ENCODE measurements at places on chromosomes 6 and 20. TPM values are rescaled to one million over a fixed set of nuclear protein-coding genes. Genes with fewer than 3 reads are reported as not detected.
A peak's percentile ranks its signal among the peaks of the same experiment; 100 is the strongest.

DNA sequence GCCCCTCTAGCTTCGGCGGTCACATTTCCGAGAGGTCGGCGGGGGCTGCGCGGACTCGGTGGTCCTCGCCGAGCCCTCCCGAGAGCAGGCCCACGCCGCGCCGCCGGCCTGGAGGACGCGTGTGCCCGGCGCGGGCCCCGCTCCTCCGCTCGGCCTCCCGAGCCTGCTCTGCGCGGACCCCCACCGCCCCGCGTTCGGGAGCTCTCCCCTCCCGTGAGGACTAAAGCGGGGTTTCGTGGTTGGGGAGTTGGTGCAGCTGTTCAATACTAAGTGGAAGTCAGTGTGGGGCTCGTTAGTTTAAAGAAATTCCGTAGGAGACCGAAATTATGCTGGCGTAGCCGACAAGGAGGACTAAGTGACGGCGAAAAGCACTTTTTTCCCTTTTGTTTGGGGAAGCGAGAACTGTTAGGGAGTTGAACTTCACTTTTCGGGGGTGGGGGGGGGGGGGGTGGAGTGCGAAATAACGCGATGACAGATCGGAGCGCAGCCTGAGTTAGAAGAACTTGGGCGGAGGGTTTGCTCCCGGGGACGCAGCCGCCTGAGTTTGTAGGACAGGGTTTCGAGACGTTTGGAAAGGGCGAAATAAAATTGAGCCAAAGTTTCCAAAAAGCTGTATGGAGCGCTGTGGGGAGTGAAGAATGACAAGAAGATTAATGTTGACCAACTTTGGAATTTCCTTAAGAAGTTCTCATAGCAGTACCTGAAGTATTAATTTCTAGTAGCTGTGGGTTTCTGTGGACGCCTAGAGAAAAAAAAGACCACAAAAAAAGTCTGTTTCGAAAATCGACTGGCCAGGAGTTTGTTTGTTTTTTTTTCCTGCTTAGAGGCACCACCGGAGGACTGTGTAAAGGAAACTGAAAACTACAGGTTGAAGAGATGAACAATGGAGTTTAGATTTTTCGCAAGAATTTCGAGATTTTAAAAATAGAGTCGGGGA lies 1.4 kb downstream of the QKI start:
- DNase-seq, result peak; percentile 64

- DNase-seq, result no peak
These were observed 204.5 kb downstream of the PREX1 start for GRCh38 chr20:48623176-48623905.

DNA sequence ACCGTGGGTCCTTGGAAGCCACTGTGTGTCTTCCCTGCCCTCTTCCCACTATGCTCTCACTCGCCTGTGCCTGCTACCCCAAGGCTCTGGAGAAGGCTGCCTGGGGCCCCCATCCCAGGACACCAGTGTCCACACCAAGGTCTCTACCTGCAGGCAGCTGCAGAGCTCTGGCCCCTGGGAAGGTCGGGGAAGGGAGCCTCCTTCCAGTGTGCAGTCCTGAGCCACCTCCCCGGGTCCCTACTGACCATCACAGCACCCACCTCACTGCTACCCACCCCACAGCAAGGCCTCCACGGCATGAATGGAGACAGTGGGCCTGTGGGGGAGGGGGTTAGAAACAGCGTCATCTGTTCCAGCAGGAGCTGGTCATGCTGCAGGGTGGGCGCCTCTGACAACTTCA lies 35.6 kb downstream of the RBM38 start:
- no peak for DNase-seq

DNA sequence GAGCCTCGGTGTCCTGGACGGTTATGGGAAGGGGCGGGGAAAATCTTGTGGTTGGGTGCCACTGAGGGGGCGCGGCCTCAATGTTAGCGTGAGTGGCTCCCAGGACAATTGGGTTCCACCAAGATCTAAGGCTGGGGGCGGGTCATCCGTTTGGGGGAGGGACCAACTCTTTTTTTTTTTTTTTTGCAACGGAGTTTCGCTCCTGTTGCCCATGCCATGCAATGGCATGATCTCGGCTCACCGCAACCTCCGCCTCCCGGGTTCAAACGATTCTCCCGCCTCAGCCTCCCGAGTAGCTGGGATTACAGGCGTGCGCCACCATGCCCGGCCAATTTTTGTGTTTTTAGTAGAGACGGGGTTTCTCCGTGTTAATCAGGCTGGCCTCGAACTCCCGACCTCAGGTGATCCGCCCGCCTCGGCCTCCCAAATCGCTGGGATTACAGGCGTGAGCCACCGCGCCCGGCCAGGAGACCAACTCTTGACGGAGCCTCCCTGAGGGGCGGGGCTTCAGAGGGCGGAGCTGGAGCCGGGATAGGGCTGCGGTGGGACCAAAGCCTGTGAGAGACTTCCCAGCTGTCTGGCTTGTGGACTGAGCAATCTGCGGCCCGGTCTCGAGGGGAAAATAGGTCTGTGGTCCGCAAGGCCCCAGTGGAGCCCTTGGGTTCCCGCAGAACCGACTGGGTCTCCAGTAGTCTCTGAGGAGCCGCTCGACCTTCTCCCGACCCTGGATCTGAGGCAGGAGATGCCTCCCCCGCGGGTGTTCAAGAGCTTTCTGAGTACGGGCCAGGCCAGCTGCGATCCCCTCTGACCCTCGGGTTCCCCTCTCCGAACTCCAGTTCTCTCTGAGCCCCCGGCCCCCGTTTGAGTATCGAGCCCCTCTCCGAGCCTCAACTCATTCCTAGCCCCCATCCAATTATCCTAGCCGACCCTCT lies 1.1 kb downstream of the SPAG4 start:
- DNase-seq, result peak; percentile 92

GRCh38 chr6:7960141-7960540 lies 49.6 kb upstream of the TXNDC5 start:
- DNase-seq, result no peak

DNA sequence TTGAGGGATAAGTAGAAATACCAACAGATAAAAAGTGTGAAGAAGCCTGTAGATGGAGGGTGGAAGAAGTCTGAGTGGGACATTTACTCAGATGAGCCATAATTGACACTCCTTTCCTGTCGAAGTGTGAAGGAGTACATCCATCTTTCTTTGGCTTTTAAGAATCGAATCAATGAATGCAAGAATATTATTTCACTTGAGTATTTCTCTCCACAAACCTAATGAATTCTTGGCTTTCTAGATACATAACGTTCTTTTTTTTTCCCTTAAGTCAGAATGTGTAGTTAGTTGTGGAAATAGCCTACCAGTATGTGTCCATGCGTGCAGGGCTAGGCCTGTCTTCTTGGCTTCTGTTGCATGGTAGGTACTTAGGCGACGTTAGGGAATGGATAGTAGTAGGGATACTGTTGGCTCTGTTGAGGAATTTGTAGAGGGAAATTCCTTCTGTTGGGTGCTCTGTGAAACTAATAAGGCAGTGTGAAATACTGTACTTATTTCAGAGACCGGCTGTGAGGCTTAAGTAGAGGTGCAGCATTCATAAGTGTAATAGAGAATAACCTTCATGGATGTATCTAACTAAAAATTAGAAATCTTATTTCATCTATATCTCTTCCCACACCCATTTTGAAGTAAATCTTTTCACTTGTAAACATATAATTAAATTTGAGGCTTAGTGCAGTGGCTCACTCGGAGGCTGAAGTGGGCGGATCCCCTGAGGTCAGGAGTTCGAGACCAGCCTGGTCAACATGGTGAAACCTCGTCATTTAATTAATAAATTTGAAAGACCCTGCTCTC lies 1.5 kb downstream of the RPS18 start:
- no peak for DNase-seq

- DNase-seq, result peak; percentile 90
These were observed 43.4 kb upstream of the ESR1 start for GRCh38 chr6:151763938-151764680.

The TRIM26 gene
- 61.4 TPM for total RNA-seq

The CAGE1 gene
- total RNA-seq, result not detected

Data from ureter (tissue), 1 donor.